ENCODE measurements at places on chromosomes 4 and X. TPM values are rescaled to one million over a fixed set of nuclear protein-coding genes. Genes with fewer than 3 reads are reported as not detected.

ZFYVE28 gene
- 8.0 TPM for polyA plus RNA-seq

UGT2B15 gene
- polyA plus RNA-seq: not detected

SLC26A1 gene
- polyA plus RNA-seq: 10.2 TPM

RBMX2 gene
- polyA plus RNA-seq: 24.0 TPM

CCDC149 gene
- 6.9 TPM for polyA plus RNA-seq
